ENCODE measurements at places on chromosomes 5 and 9. TPM values are rescaled to one million over a fixed set of nuclear protein-coding genes. Genes with fewer than 3 reads are reported as not detected.
A peak's percentile ranks its signal among the peaks of the same experiment; 100 is the strongest.

The KCNIP1 gene
- total RNA-seq = not detected

The ANKRD18B gene
- total RNA-seq = 21.3 TPM

The LEAP2 gene
- total RNA-seq = 0.45 TPM

The ZNF367 gene
- total RNA-seq = 2.2 TPM

The ADCY2 gene
- total RNA-seq = 2.6 TPM

- H3K27me3 ChIP-seq = no peaks in the 10 kb centered on the region
- H3K27ac ChIP-seq = no peak overlapping the region
- no peak overlapping the region for H3K4me3 ChIP-seq
- H3K36me3 ChIP-seq = no peaks in the 10 kb centered on the region
These were observed 537.8 kb upstream of the BRINP1 start for GRCh38 chr9:119907056-119907455.

DNA sequence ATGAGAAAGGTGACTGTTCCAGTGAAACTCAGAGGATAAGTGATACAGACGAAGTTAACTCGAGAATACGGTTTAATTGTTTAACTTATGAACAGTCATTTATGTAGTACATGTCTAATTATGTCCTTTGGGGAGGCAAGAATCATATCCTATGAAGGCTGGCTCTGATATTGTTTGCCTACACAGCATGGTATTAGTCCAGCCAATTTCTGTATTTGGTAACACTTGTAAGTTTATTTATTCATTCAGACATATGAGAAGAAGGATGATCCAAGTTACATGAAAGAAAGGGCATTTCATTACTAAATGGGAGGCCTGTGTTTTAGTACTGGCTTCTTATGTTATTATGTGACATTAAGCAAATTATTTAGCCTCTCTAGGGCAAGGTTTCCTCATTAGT is 199.7 kb downstream of the NNT start:
- no peak overlapping the region for H3K4me3 ChIP-seq
- no peak for DNase-seq
- H3K27me3 ChIP-seq = no peaks in the 10 kb centered on the region
- no peaks in the 10 kb centered on the region for H3K4me1 ChIP-seq
- no peak overlapping the region for H3K27ac ChIP-seq

The ORM2 gene
- total RNA-seq = 9.5 TPM

GRCh38 chr5:83104021-83104420 is 26.7 kb downstream of the XRCC4 start:
- no peak overlapping the region for H3K27ac ChIP-seq
- no peaks in the 10 kb centered on the region for H3K27me3 ChIP-seq
- no peaks in the 10 kb centered on the region for H3K36me3 ChIP-seq
- H3K4me1 ChIP-seq = no peaks in the 10 kb centered on the region
- no peak for DNase-seq

GRCh38 chr9:134360897-134361296 is 34.6 kb downstream of the RXRA start:
- no peaks in the 10 kb centered on the region for H3K27me3 ChIP-seq
- peak overlapping the region; percentile 91 for H3K27ac ChIP-seq
- no peak overlapping the region for H3K4me3 ChIP-seq
- DNase-seq = no peak
- no peaks in the 10 kb centered on the region for H3K36me3 ChIP-seq

- H3K27me3 ChIP-seq = no peaks in the 10 kb centered on the region
- no peak overlapping the region for H3K27ac ChIP-seq
- no peak overlapping the region for H3K4me3 ChIP-seq
These were observed 114.7 kb downstream of the TAF11L14 start for GRCh38 chr5:17748941-17749340.

DNA sequence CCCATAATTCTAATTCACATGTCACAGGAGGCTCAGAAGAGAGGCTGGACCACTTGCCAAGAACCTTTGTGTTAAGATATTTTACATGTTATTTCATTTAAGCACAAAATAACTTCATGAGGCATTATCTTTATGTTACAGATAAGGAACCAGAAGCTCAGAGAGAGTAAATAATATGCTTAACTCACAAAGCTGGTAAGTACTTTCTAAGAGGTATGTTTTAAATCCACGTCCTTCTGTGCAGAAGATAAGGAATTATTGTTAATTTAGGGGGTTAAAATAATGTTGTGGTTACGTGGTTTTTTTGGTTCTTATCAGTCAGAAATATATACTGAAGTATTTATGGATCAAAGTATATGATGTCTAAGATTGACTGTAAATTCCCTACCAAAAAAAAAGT is 8.0 kb downstream of the STRBP start:
- no peaks in the 10 kb centered on the region for H3K4me1 ChIP-seq
- DNase-seq = no peak
- no peaks in the 10 kb centered on the region for H3K27me3 ChIP-seq
- no peak overlapping the region for H3K4me3 ChIP-seq

DNA sequence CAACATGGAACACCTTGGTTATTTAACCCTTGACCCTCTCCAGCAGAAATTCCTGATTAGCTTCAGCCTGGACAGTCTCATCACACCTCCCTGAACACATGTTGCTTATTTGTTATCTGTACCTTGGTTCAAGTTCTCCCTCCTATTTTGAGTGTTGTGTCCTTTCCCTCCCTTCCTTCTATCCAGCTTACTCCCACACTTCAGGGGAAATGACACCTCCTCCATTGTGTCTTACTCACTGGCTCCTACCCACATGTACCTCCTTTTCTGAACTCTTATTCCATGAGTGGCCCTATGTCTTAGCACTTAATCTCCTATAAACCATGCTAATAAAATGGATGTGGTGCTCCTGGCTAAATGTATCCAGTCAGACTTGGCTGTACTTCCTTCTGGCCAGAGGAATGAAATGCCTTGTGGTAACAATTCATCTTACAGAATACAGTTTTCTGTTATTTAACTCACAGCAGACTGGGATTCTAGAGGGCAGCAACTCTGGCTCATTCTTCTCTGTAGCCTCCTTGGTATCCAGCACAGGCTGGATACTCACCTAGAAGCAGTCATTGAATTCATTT is 11.2 kb downstream of the LIX1 start:
- DNase-seq = no peak
- no peak overlapping the region for H3K27ac ChIP-seq
- H3K36me3 ChIP-seq = no peaks in the 10 kb centered on the region
- no peaks in the 10 kb centered on the region for H3K4me1 ChIP-seq
- no peaks in the 10 kb centered on the region for H3K27me3 ChIP-seq
- H3K4me3 ChIP-seq = no peak overlapping the region

GRCh38 chr5:96487859-96488258 is 54.8 kb upstream of the PCSK1 start:
- H3K27me3 ChIP-seq = no peaks in the 10 kb centered on the region
- no peak for DNase-seq
- no peak overlapping the region for H3K27ac ChIP-seq

GRCh38 chr5:142364251-142365145 is 39.7 kb upstream of the SPRY4 start:
- DNase-seq = peak; percentile 62
- H3K27ac ChIP-seq = no peak overlapping the region
- H3K27me3 ChIP-seq = no peaks in the 10 kb centered on the region
- no peak overlapping the region for H3K4me3 ChIP-seq

DNA sequence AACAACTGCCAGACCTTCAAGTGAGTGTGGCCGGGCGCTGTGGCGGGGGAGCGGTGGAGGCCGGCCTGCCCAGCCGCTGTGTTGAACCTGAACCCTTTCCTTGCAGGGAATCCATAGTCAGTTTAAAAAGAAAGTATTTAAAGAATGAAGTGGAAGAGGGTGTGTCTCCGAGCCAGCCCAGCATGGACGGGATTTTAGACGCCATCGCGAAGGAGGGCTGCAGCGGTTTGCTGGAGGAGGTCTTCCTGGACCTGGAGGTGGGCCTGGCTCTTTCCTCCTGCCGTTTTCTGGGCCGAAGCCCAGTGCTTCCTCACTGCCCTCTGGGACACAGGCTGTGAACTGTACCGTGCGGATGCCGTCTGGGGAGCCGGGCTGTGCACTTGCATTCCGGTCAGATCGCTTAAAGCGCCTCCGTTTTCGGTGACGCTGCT is 19.1 kb downstream of the EXOC3 start:
- H3K27me3 ChIP-seq = no peaks in the 10 kb centered on the region
- peaks cover 22% of the 10 kb centered on the region for H3K4me1 ChIP-seq
- no peak overlapping the region for H3K4me3 ChIP-seq
- peaks cover 82% of the 10 kb centered on the region for H3K36me3 ChIP-seq
- peak; percentile 39 for DNase-seq

The FOXD4 gene
- not detected for total RNA-seq

- H3K27ac ChIP-seq = no peak overlapping the region
- peaks cover 32% of the 10 kb centered on the region for H3K27me3 ChIP-seq
- H3K4me3 ChIP-seq = peak overlapping the region; percentile 54
- peaks cover 29% of the 10 kb centered on the region for H3K4me1 ChIP-seq
- DNase-seq = no peak
These were observed 4.0 kb downstream of the PAPPA start for GRCh38 chr9:116157436-116158138.

The CLIC3 gene
- 139 TPM for total RNA-seq

GRCh38 chr5:67238191-67238590 is 41.6 kb upstream of the CD180 start:
- no peaks in the 10 kb centered on the region for H3K27me3 ChIP-seq

The DMRTA1 gene
- 0.08 TPM for total RNA-seq

DNA sequence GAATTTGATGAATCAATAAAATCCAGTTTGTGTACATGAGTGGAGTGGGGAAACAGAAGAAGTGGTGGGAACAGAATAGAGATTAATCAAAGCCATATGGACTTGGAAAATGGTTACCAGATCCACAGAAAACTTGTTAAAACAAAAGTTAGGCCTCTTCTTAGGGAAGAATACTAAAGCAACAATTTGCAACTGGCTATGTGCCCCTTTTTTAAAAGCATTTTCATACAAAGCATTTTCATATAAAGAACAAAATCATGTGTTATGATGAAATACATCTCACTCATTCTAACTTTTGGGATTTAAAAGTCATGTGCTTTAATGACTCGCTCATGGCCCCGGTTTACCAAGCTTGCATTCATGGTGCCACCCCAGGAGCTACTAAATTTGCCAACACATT is 276.9 kb downstream of the EFNA5 start:
- H3K36me3 ChIP-seq = no peaks in the 10 kb centered on the region
- no peaks in the 10 kb centered on the region for H3K27me3 ChIP-seq
- H3K4me1 ChIP-seq = peaks cover 32% of the 10 kb centered on the region
- no peak for DNase-seq
- H3K4me3 ChIP-seq = no peak overlapping the region

DNA sequence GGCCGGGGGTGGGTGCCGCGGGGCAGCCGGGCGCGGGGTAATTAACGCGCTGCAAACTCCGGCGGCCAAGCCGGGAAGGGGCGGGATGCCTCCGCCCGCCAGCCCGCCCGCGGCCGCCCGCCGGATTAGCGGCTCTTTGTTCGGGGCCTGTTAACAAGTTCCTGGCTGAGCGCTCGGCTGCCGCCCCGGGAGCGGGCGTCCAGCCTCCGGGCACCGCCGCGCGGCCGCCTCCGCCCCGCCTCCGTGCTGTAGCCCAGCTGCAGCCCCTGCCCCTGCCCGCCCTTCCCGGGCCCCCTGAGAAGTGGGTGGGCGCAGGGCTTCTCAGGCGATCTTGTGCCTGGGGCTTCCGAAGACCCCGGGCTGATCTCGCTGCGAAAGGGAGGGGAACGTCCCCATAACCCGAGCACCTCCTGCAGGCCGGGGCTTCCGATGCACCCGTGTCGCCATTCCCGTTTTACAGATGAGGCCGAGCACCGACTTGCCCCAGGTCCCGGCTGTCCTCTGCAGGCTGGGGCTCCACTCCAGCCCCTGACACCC is 7.5 kb downstream of the UNC5A start:
- no peak overlapping the region for H3K27ac ChIP-seq
- H3K4me1 ChIP-seq = peaks cover 20% of the 10 kb centered on the region
- H3K27me3 ChIP-seq = peaks cover 91% of the 10 kb centered on the region
- peak overlapping the region; percentile 49 for H3K4me3 ChIP-seq

DNA sequence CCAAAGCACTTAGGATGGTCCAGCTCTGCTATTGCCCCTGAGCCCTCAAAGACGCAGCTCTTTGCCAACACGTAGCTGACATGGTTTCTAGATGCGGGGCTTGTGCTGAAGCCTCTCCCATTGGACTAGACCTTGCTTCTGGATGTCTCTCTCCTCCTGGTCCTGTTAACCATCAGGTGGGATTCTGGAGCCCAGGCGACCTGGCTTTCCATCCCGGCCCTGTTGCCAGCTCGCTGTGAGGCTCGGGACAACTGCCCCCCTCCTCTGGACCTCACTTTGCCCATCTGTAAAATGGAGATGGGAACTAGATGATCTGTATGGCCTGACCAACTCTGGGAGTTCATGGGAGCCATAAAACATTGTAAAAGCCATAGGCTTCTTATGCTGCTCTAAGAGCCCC is 4.0 kb downstream of the DBH start:
- DNase-seq = no peak
- H3K36me3 ChIP-seq = no peaks in the 10 kb centered on the region
- H3K27me3 ChIP-seq = peaks cover 33% of the 10 kb centered on the region
- H3K4me3 ChIP-seq = no peak overlapping the region

Data from suprapubic skin (tissue), 4 donors.